ENCODE measurements at places on chromosomes 7 and 10.

- no peak for DNase-seq
Measured at GRCh38 chr7:151902311-151902710, 25.4 kb upstream of the PRKAG2 start.

DNA sequence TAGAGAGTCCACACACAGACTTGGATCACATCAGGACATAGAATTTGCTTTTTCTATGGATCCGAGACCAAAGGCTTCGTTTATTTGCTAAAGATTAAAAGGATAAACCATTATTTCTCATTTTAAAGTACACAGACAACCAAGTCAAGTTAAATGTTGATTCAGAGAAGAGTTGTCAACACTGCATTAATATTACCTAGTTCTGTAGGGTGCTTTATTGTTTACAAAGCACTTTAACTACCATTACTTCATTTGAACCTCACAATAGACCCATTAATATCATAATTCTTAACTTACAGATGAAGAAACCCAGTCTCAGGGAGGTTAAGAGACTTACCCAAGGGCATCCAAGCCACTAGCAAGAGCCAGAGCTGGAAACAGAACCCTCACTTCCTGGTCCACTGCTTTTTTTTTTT is 43.2 kb upstream of the GSAP start:
- DNase-seq: no peak

DNA sequence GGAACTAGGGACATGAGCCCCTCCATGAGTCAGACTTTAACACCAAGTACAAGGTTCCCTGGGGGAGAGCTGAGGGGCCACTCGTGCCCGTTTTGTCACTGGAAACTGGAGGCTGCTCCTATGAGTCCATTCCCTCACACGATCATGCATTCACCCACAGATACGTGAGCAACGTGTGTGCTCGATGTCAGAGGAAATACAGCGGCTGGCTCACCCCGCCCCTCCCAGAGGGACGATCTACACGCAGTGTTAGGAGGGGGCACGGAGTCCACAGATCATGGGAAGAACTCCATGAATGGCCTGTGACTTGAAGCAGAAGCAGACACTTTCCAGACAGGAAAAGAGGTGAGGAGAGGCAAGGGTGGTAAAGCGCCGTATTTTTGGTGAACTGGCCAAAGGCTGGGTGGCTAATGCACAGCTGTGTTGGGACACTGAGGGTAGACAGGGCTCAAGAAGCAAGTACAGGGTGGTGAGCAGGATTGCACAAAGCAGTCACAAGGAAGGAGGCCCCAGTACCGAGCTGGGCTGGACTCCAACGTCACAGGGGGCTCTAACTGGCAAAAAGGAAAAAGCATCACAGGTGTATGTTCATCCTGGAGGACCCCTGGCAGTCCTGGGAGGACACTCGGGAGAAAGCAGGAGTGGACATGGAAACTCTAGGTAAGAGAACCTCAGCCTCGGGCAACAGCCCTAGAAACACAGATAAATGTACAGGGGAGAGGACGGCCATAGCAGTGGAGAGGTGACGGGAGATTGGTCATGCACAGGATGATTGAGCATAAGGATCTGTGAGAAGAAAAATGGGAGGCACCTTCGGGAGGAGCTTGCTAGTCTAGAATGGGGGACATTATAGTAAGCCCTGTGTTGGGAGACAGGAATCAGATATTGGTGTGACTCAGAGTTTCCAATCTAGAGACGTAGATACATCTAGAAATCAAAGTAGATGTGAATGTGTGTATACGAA is 41.2 kb downstream of the TNS3 start:
- peak; percentile 19 for DNase-seq

- DNase-seq: no peak
Measured at GRCh38 chr10:103766751-103767505, 88.4 kb downstream of the SH3PXD2A start.

DNA sequence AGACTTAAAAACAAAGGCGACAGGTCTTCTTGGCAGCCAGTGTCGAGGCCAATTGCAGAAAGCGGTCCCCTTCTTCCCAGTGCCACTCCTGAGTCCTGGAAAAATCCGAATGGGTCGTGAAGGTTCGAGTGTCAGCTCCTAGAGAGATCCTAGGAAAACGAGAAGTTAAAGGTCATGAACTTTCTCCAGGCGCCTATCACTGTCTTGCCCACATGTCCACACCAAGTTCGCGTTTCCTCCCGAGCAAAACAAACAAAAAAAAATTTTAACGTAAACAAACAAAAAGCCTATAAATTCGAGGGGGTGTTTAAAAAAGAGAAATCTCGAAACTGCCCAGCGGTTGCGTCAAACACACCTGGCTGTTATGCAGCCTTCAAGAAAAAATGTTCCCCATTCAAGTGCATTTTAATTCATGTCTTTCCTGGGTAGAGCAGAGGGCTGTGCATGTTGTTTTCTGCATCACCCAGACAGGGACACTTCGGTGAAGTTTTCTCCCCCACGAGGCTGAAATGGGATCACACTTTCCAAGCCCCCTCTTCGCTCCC is 1.5 kb downstream of the ARHGAP21 start:
- DNase-seq: peak; percentile 26

DNA sequence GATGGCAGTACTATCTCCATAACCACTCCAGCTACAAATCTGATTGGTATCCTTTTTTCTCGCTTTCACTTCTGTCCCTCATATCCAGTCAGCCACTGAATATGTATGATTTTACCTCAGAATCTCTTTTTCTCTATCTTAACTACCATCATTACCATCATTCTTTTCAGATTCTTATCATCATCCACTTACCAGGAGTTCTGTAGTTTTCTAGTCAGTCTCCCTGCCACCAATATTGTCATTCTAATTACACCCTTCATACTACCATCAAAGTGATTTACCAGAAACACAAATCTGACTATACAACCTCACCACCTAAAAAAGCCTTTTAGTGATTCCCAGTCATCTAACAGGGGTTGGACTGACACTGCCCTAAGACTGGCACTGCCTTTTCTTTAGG is 64.9 kb upstream of the TMEM140 start:
- no peak for DNase-seq

- DNase-seq: no peak
Measured at GRCh38 chr7:75722373-75722772, 16.4 kb downstream of the HIP1 start.

GRCh38 chr7:124034754-124035100 is 1.9 kb upstream of the TMEM229A start:
- DNase-seq: no peak
